Mesangial cell (primary cell): ENCODE measurements at places on chromosomes 11 and 22. TPM values are rescaled to one million over a fixed set of nuclear protein-coding genes. Genes with fewer than 3 reads are reported as not detected.

The MCHR1 gene
- 0.33 and 0.89 TPM in 2 replicates for total RNA-seq

The NUDT22 gene
- 74.1 and 83.3 TPM in 2 replicates for total RNA-seq

The TRPM5 gene
- total RNA-seq: not detected in 2 replicates

The FLRT1 gene
- total RNA-seq: under 0.01 and 0.25 TPM in 2 replicates

The PLEKHA7 gene
- 12.4 and 12.7 TPM in 2 replicates for total RNA-seq

The PDE2A gene
- total RNA-seq: 0.33 TPM in 1 of 2 replicates, not detected in the other

The APOL4 gene
- total RNA-seq: not detected in 2 replicates

The MMP13 gene
- 0.33 and 4.1 TPM in 2 replicates for total RNA-seq

The CFL1 gene
- total RNA-seq: 1,341 and 2,316 TPM in 2 replicates

The CCDC87 gene
- total RNA-seq: 0.16 and 0.76 TPM in 2 replicates
